ENCODE measurements at places on chromosomes 2 and 18. TPM values are rescaled to one million over a fixed set of nuclear protein-coding genes. Genes with fewer than 3 reads are reported as not detected.

The NT5C1B gene
- total RNA-seq: not detected

The ACMSD gene
- total RNA-seq: 0.28 TPM

The IL1R1 gene
- 136 TPM for total RNA-seq

The KCNE4 gene
- total RNA-seq: 151 TPM

The ANKRD30B gene
- 0.96 TPM for total RNA-seq

The CKAP2L gene
- total RNA-seq: 2.3 TPM
